ENCODE measurements at places on chromosomes 3 and 15.
A peak's percentile ranks its signal among the peaks of the same experiment; 100 is the strongest.

GRCh38 chr3:64936556-64936955, 248.8 kb upstream of the ADAMTS9 start:
- no peak for DNase-seq

- no peak for DNase-seq
These were observed 101.3 kb downstream of the MYH15 start for GRCh38 chr3:108408883-108409799.

GRCh38 chr3:10263646-10264363, 15.5 kb downstream of the TATDN2 start:
- DNase-seq = peak; percentile 29

GRCh38 chr3:126340596-126340942, 16.6 kb downstream of the KLF15 start:
- DNase-seq = no peak

DNA sequence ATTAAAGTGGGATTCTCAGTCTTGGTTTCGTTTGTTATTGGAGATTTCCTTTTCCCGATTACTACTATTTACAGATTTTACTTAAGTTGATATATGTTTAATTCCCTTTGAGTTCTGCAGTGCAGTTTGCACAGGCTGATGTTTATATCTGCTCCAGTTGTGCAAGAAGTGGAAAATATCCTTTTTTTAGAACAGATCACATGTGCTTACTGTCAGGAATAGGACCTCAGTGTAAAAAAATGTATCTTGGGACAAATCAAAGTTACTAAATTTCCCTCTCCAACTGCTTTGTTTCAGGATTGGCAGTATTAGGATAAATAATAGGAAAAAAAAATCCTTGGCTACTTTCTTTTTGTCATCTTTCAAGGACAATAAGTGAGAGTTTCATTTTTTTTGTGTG, 6.9 kb downstream of the MITF start:
- DNase-seq = no peak

DNA sequence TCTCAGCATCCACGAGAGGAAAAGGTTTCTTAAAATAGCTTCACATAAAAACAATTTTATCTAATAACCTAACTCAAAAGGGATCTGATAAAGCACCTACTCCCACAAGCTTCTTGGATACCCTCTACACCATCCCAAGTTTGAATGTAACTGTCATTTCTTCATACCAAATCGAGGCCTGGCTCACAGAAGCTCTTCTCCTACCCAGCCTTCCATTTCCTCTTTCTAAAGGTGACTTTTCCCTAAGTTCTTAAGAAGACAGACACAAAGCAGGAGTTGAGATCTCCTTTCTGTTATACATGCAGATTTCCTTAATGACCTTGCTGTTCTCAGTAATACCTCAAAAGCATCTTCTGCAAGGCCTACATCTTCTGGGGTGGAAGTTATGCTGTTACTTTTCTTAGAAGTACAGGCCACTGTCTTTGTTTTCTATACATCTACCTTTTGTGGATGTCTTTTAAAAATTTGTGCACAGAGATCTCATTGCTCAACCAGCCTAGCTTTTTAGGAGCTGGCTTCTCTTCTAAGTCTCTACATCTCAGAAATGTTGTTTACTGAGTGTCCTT, 3.4 kb upstream of the LRRIQ4 start:
- DNase-seq = no peak

GRCh38 chr3:45112939-45113338, 33.2 kb downstream of the CDCP1 start:
- DNase-seq = no peak

- no peak for DNase-seq
These were observed 183.5 kb downstream of the TJP1 start for GRCh38 chr15:29638781-29639180.

DNA sequence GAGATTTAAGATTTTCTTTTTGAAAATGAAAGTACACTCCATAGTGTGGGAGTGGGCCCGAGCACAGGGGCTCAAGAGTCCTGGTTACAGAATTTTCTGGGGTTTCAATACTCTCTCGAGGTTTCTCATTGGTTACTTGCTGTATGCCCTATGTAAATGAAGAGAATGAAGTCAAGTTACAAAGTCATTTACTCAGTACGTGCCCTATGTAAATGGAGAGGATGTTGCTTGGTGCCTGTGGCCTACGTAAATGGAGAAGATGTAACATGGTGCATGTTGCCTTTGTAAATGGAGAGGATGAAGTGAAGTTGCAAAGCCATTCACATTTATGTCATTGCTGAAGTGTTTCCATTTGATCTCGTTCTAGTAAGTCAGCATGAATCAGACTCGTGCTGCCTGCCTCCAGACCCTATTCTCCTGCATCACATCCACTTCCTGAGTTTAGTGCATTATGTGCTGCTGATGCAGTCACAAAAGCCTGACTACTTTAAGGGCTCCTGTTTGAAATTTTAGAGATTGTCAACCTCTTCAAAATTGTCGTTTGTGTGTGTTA, 302.0 kb downstream of the ZBBX start:
- DNase-seq = no peak

- no peak for DNase-seq
These were observed 334.8 kb downstream of the SATB1 start for GRCh38 chr3:18090377-18090776.

DNA sequence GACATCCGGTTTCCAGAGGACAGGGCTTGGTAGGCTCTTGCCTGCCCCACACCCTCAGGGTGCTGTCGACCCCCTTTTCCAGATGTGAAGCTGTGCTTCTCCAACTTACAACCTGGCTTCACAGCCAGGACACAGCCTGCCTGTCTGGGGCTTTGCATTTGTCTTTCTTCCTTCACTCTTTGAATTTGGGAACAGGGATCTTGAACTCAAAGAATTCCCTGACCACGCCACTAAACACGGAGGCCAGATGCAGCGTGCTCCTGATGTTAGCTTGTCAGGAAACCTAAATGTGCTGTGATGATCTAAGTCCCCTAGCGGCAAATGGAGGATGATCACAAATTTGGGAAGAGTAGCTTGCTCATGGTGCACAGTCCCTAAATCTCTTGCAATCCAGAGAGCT, 244.8 kb upstream of the RGMA start:
- no peak for DNase-seq

DNA sequence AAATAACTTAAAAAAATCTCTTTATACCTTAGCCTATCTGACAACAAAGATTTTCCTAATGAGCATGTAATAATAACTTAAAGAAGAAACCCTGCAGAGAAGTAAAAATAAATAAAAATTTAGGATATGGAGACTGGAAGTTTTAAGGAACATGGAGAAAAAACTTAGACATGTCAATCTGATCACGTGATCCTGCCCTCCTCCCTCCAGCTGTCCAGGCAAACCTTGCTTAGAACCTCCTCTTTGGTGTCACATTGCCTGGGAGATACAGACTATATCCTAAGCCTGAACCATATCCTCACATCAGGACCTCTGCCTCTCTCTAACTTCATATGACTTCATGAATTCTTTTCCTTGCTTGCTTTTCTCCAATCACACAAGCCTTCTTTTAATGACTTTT, 275.5 kb downstream of the CNTN3 start:
- DNase-seq = no peak

DNA sequence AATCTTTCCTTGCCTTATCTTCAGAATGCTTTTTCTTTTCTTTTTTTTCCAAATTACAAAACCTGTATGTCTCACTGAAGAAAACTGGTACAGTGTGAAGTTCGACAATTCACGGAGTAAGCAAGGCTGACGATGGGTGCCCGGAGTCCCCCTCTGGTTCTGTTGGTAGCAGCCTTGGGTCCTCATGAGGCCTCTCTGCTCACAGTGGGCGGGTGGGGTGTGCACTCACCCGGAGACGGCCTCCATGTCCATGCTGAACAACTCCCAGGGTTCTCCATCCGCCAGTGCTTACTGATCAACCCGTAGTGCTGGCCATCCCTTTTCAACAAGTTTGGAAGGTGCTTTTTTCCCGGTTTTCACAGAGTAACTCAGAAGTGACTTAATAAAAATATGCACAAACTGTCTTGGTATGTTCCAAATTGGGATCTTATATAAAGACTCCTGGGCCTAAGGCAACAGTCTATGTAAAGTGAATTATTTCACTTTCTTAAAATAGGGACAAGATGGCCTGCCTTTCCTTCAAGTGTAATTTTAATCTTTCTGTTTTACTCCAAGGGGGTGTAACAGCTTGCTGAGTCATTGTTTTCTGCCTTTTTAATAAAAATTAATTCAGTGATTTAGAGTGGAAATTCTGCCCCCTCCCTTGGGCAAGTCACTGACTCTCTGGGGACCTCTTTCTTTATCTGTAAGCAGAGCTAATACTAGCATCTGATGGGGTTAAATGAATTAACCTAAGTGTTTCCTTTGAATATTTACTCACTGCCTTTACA, 23.7 kb downstream of the LRRK1 start:
- DNase-seq = no peak

DNA sequence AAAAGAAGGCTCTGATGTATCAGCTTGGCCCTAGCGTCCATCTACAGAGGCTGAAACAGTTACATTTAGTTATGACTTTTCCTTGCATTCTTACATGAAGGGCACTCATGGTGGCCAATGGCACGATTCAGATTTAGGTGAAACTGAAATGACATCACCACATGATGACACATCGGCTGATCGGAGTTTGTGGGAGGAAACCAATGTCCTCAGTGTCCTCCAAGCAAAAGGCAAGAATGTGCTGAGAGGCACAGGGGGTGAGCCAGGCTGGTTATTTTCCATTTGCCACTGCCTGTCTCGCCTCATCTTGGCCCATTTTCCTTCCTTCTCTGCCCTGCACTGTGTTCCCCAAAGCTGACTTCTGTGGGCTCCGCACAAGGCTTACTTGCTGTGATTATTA, 34.4 kb downstream of the TARS3 start:
- no peak for DNase-seq

DNA sequence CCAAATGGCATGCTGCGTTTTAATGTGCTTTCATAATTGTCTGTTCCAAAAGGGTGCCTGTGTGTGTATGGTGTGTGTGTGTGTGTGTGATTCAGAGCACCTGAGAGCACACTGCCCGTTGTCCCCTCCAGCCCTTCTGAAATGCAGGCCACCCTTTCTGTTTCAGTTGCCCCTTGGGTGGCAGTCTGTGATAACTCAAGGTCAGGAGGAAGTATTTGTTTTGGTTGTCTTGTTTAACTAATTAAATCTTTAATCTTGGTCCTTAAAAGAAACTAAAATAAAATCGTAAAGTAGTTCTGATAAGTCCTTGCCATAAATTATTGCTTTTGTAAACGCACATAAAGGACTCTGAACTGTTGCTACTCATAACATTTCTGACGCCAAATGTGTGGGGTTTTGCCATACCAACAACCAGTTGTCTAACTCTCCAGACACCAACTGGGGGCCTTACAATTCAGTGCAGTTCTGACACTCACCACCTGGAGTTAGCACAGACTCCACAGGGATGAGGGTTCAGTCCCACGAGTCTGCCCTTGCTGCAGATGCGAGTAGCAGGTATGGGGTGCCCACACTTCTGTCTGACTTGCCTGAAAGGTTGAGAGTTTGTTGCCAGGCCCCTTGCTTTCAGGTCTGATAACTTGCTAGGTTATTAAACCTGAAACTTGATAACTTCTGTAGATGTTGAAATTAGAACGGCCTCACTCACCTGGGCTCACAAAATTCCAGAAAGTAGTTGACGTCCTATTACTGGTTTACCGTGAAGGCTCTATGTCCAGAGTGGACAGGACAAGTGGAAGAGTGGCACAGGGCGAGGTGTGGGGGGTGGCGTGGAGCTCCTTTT, 157.3 kb downstream of the IGF1R start:
- DNase-seq = no peak

Measured in DND-41 (cell line).